Hippocampal formation (tissue), 2 donors: ENCODE measurements at places on chromosomes 3 and 15.

DNA sequence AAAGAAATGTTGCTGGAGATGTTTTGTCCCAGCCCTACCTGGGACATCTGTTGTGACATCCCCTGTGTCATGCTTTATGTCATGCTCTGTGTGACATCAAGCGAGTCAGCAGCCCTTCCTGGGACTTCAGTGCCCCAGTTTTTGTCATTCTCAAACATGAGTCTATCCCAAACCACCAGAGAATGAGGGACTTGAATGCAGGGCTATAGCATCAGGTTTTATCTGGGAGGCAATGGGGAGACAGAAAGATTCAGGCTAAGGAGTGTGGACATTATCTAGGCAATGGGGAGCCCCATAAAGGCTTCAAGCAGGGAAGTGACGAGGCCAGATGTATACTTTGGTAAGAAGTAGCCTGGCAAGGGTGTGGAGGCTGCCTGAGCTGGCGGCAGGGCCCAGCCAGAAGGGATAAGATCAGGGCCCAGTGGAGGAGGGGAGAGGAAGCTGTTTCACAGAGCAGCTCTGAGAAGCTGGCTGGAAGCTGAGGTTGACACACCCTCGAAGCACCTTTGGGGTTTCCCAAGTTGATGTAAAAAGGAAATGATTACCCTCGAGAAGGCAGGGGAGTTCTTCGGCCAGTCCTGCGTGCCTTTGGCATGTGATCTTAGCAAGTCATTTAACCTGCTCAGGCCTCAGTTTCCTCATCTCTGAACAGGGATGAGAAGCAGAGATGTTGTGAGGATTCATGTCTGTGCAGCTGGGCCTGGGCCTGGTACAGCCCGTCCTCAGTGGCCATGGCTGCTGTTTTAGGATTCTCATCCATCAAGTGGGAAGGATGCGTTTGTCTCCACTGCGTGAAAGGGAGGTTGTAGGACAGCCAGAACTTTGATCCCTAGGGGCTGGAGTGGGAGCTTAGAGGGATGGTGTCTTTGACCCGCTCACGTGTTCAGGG lies 34.3 kb downstream of the IRAK2 start:
- no peak for DNase-seq

- DNase-seq = no peak
These were observed 453 bp upstream of the CCDC14 start for GRCh38 chr3:123961508-123961856.

DNA sequence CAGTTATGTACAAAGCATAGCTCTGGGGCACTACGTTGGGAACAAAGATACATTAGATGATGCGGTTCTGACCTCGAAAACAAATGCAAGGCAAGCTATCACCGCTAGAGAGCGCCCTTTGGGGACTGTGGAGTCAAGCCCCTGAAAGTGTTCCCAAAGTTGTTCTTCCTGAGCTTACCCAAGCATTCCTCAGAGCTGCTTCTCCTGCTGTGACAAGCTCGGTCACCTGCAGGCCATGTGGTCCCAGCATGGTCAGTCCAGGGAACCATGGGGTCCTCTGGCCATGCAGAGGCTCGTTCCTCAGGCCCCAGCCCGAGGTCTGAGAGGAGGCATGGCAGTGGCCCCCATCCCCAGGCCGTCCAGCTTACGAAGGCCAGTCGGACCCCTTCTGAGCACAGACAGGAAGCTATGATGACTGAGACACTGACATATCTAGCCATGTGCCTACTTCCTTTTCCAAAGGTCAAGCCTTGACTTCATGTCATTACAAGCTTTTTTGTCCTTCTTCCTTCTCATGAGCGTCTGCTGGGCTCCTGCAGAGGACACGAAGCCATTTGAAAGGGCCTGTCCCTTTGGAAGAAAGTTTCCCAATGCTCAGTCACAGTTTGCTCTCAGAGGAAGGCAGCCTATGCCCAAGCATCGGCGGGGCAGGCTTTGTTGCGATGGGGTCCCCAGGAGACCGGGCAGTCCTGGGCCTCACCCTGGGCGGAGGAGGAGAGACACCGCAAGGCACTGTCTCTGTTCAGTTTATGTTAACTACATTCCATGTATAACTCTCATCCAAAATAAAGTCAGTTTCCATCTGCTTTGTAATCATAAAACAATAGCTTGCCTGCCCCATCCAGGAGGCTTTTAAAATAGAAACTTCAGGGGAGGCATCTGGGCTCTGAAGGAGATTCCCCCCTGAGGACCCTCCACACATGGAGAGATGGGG lies 79.3 kb downstream of the ATP10A start:
- no peak for DNase-seq

- no peak for DNase-seq
These were observed 25.9 kb upstream of the CDV3 start for GRCh38 chr3:133547432-133548041.

DNA sequence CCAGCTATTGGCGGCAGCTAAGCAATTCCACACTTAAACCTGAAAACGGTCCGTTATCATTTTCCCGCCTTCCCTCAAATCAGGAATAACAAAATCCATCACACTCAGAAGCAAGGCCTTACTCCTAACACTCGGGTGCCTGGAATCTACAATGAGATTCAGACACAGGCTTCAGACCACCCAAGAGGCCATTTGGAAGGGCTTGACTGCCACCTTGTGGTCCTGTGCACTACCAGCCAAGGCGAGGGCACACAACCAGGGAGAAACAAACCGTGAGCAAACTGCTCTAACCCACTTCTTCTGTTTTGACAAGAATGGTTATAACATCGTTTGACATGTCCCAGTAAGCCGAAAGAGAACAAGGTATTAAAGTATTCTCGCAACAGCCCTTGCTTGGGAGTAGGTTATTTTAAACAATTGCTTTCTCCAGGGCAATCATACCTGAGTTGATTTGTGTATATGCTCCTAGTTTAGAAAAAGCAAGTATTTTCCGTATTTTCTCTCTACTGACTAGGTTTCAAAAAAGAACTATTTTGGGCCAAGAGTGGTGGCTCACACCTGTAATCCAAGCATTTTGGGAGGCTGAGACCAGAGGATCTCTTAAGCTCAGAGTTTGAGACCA lies 40.1 kb upstream of the TAFA4 start:
- DNase-seq = peak; percentile 62

DNA sequence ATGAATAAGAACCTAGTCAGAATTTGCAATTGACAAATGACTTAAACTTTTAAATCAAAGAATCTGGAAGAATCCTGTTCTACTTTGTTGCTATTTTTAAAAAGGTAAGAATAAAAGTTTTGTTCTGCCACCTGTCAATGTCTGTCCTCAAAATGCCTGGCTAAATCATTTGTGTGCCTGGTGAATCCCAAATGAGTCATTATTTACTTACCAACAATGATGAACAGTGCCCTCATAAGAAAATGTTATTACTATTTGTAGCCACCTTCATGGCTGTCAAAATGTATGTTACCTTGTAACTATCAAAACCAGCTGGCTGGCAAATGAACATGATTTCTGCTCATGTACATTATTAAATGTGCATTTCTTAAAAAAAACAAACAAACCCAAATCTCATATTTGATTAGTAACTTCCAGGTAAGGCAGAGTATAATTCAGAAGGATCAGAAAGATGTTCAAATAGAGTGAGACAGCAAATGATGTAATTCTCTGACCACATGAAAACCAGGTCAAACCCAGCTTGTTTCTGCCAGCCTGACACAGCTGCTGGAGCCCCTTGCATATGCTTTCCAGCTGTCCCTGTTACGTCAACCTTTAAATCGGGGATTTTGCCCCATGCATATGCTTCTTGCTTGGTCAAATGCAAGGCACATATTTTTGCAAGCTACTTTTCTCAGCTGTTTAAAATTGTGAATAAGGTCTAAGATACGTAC lies 137.9 kb downstream of the SSR3 start:
- DNase-seq = no peak

DNA sequence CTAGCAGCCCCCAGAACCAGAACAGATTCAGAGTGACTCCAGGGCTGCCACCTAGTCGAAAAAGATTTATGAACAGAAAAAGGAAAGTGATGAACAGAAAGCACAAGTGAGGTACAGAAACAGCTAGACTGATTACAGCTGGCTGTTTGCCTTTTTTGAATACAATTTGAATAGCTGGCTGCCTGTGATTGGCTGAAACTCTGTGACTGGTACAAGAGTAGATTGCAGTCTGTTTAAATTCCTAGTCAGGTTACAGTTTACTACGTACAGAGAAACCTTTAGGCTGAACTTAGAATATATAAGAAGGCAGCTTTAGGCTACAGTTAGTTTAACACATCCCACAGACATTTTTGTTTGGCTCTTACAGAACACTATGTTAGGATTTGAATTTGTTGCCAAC lies 10.0 kb downstream of the CCDC13 start:
- DNase-seq = peak; percentile 21
